H4 (cell line): ENCODE measurements at places on chromosomes 5 and 9. TPM values are rescaled to one million over a fixed set of nuclear protein-coding genes. Genes with fewer than 3 reads are reported as not detected.

ARL14EPL gene
- 1.3 TPM in 1 of 2 replicates, not detected in the other for total RNA-seq

ZNF879 gene
- 0.76 and 1.4 TPM in 2 replicates for total RNA-seq

SLC6A18 gene
- not detected in 2 replicates for total RNA-seq

SVEP1 gene
- total RNA-seq = 0.16 and 0.41 TPM in 2 replicates

GARNL3 gene
- 0.21 and 1.1 TPM in 2 replicates for total RNA-seq

CACFD1 gene
- total RNA-seq = 2.5 TPM in 2 replicates

FBP2 gene
- 0.17 and 0.41 TPM in 2 replicates for total RNA-seq

TIFAB gene
- total RNA-seq = not detected in 2 replicates

FLT4 gene
- 0.04 TPM in 1 of 2 replicates, not detected in the other for total RNA-seq

CCNJL gene
- total RNA-seq = 6.6 and 7.4 TPM in 2 replicates

OR2V2 gene
- not detected in 2 replicates for total RNA-seq

GRCh38 chr5:134247428-134248224, 21.8 kb upstream of the PPP2CA start:
- DNase-seq = peak; percentile 84

DNA sequence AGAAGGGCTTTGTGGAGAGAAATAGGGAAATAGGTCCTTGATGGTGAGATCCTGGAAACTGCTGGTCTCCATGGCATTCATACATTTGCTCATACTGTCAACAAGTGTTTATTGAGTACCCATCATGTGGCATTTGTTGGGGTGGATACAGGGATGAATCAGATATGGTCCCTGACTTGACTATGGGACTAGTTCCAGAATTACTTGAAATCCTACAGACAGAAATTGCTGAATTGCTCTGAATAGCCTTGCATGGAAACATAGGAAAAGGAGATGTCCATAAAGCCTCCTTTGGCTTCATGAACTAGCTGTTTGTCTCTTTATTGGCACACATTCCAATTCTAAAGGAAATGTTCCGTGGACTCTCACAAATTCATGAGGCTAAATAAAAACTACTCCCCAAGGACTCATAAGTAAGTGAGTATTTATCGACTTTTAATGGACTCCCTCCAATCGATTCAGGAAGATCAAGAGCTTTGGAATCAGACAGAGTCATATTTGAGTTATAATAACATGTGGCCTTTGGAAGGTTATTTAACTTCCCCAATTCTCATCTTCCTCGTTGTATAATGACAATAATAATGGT, 122.4 kb upstream of the C6 start:
- DNase-seq = no peak

DNA sequence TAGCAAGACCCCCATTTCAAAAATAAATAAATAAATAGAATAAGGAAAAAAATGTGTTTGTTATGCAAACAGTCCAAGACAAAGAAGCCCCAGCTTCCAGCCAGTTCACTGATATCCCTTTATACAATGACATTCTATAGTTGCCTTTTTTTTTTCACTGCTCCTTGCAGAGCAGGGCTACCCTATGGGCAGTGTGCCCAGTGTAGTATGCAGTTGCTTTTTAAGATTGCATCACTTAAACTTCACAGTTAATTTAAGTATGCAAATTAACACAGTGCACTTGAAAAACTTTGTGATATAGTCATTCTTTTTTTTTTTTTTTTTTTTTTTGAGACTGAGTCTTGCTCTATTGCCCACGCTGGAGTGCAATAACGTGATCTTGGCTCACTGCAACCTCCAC, 40.8 kb upstream of the ARRDC3 start:
- DNase-seq = no peak

DNA sequence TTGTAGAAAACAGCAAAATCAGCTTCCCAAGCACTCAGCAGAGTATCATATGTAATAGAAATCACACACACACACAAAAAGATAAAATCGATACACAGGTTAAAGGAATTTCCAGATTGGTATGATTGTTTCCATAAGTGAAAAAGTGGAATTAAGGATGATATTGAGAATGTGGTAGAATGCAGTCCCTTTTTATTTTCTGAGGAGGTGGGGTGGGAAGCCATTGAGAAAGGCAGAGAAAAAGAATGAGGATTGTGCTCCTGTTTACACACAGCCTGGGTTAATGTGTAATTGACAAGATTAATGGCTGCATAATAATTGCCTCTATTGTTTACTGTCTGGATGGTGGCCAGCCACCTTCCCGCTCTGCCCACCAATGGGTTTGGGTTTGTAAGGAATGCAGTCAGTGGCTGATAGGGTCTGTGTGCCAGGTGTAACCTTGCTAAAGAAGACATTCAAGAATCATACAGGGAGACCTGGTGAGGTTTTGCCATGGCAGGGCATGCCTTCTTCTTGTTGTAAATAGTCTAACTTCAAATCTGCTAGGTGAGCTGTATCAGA, 177.2 kb upstream of the MAP3K1 start:
- no peak for DNase-seq

DNA sequence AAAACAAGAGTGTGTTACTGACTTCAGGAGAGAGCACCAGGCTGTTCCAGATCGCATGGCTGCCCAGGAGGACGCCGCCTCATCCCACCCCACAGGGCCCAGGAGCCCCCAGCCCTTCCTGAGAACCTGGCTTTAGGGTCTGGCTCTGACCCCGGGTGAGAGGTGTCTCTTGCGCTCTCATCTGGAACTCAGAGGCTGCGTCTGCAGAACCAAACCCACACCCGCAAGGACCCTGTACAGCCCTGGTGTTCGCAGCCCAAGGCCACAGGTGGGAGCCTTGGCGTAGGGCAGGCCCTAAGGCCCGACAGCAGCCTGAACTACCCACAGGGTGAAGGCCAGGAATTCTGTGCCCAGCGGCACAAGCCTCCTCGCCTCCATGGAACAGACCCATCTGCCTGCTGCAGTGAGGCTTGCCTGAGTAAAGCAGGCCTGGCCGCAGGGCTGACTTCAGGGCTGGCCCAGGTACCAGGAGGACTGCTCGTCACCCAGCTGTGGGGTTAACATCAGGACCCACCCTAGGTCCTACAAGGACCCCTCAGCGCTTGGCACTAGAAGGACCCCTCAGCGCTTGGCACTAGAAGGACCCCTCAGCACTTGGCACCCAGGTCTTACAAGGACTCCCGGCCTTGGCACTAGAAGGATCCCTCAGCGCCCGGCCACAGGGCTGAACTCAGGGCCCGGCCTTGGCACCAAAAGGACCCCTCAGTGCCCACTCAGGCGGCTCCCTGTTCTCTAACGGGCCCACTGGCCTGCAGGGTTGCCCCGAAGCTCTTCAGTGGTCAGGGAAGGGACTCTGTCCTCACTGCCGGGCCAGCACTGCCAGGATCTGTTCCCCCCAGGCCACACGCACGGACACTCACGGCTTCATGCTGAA, 48.2 kb downstream of the NKD2 start:
- DNase-seq = no peak

DNA sequence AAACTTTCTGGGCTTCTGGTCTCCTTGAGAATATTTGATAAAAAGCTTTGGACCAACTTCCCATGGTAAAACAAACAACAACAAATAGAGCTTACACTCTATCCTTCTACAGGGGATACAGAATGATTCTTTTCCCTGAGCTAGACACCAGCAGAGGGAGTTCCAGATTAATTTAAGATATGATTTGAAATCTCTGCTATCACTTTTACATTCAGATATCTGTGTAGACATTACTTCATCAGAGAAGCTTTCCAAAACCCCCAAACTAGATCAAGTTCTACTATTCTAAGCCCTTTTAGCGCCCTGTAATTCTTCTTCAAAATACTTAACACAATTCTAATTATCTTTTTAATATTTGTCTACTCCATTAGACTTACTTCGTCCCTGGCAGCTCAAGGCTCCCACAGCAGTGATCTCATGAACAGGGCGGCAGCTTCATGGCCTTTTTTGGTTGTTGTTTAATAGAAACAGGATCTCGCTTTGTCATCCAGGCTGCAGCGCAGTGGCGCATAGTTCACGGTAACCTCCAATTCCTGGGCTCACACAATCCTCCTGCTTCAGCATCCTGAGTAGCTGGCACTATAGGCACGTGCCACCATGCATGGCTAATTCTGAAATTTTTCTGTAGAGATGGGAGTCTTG, 955 bp upstream of the GALNT12 start:
- DNase-seq = no peak

DNA sequence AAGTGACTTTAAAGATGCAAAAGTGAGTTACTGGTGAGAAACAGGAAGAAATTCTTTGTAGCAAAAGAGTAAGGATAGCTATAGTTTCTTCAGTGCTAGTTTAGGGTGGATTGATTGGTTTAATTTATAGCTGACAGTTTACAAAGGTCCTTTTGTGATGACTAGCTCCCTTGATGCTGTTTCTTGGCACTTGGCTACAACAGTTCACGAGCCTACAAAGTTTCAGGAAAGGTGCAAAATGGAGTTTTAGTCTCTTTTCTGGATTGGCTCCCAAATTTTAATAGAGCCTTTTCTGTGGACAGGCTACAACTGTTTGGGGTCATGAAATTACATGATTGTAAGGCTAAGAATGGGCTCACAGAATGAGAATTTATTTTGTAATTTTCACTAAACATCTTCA, 40.9 kb upstream of the BNIP1 start:
- no peak for DNase-seq

- no peak for DNase-seq
These were observed 1724.3 kb upstream of the C9orf72 start for GRCh38 chr9:29297592-29297991.

- no peak for DNase-seq
These were observed 466.6 kb upstream of the DAB2 start for GRCh38 chr5:39891376-39891775.

DNA sequence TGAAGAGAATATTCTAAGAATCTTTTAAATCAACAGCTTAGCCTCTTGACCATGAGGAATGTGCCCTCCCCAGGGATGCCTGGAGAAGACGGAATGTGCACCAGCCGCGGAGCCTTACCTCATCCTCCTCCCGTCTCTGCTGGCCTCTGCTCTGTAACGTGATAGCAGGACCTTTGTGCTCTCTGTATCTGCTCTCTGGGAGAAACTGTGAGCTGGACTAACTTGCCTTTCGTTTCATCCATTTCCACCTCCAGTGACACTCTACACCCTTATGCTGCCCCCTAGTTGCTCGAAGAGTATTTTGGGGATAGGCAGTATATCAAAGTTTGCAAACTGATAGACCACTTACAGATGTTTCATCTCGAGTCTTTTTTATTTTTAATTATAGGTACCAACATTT, 141.4 kb downstream of the NPR3 start:
- DNase-seq = peak; percentile 61

DNA sequence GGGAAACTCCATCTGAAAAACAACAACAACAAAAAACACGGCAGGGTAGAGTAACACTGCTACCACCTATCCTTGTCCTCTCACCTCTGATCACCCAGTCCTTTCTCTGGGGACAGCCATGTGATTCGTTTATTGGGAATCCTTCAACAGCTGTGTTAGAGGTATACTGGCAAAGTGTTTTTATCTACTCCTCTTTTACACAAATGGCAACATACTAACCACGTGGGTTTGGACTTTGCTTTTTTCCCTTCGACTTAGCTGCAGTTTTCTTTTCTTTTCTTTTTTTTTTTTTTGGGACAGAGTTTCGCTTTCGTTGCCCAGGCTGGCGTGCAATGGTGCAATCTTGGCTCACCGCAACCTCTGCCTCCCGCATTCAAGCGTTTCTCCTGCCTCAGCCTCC, 11.2 kb upstream of the SET start:
- DNase-seq = no peak

DNA sequence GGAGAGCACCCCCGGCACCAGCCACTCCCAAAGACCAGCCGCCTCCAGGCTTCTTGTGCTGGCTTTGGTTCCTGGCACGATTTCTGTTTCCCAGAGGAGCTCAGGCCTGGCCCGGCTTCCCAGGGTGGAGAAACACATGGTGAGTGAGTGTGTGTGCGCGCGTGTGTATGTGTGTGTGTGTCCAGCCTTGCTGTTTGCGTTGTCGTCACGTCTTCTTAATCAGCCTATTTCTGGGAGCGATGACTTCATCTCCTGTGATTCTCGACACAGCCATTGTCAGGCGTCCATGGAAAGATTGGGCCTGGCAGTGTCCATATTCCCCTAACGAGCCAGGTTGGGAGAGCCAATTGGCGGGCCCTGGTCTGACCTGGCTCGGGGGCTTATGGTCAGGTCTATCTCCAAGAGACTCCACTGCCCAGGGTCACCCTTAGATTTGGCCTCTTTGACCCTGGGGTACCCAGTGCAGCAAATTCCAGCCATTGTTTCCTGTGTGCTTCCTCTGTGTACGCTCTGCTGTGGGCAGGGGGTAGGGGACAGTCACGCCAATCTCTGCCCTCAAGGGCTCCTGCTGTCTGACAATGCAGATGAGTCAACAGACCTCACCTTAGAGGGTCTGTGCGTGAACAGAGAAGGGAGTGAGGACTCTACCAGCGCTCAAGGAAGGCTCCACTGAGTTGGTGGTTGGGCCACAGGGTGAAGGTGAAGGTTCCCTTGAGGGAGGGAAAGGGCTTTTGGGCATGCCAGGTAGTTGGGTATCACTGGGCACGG, 73.8 kb downstream of the DAB2IP start:
- peak; percentile 45 for DNase-seq

DNA sequence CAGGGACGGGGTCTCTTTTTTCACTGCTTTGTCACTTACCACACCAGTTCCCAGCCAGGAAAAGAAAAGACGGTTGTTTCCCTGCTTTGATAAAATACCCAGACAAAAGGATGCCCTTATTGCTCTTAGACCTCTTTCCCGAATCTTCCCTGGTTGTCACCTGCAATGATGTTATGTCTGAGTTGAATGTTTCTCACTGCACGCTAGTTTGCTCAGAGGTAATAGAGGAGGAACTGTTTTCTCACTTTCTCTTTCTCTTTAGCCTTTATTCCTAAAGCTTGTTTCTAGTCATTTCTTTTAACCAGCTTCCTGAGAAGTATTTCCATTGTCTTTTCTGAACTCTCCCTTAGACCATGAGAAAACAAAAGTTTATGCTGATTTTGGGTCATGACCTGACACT, 32.9 kb downstream of the ACER2 start:
- DNase-seq = no peak

- DNase-seq = no peak
These were observed 639 bp upstream of the RASA1 start for GRCh38 chr5:87266914-87267573.

- DNase-seq = no peak
These were observed 229.3 kb downstream of the CCDC171 start for GRCh38 chr9:15782106-15782505.

DNA sequence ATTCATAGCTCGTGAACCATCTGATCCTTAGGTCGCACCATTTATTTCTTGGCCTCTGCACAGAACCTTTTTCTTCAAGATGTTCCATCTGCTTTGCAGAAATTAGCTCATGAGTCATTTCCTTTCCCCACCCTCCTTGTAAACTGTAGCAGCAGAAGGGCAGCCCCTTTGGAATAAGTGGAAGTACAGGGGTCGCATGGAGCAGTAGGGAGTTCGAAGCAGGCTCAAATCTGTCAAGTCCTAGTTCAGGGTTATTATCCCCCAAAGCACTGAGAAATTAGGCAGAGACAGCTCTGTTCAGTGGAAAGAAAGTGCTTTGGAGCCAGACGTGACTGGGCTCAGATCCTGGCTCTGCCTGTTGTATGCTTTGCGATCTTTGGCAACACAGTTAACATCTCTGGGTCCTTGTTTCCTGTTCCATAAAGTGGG, 84.2 kb downstream of the SGCD start:
- DNase-seq = no peak

DNA sequence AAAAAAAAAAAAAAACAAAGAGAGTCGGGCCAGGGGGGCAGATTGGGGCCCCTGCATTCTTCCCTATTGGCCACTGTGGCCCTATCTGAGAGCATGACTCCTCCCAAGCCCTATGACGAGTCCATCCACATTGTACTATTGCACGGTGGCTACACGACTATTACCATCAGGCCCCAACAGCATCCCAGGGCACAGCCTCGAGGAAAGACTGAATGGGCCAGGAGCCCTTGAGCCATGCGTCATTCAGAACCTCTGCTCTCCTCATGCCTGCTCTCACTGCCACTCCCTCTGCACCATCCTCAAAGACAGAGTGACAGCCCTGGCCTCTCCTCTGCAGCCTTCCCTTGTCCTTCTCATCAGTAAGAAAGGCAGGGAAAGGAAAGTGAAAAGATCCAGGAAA, 20.2 kb upstream of the ORM1 start:
- DNase-seq = no peak
